ENCODE measurements at places on chromosomes 6 and 20.

DNA sequence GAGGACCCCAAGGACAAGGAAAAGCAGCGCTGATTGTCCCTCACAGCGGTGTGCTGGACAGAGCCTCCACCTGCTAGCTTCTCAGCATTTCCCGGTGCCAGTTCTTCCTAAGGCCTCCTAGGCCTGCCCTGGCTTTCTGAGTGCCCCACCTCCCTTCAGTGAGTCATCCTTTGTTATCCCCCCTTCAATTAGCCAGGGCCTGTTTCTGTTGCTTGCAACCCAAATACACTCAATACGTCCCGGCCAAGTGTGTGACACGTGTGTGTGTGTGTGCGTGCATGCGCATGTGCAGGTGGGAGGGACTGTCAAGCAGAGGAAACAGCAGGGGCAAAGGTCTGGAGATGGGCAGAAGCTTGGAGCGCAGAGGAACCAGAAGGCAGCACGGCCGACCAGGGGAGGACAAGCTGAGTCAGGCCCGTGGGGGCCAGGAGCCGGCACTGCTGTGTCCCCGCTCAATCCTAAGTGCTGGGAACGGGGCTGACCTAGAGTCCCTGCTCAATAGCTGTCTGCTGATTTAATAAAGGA is 159.8 kb downstream of the PREX1 start:
- DNase-seq: no peak
- H3K27ac ChIP-seq: no peak overlapping the region
- H3K4me3 ChIP-seq: no peak overlapping the region
- no peaks in the 10 kb centered on the region for H3K27me3 ChIP-seq
- H3K4me1 ChIP-seq: peaks cover 15% of the 10 kb centered on the region
- H3K36me3 ChIP-seq: peaks cover 11% of the 10 kb centered on the region

GRCh38 chr6:137297887-137298286 is 78.7 kb upstream of the IFNGR1 start:
- H3K36me3 ChIP-seq: no peaks in the 10 kb centered on the region
- H3K27me3 ChIP-seq: no peaks in the 10 kb centered on the region
- H3K4me3 ChIP-seq: no peak overlapping the region
- peak overlapping the region; percentile 8 for H3K27ac ChIP-seq

DNA sequence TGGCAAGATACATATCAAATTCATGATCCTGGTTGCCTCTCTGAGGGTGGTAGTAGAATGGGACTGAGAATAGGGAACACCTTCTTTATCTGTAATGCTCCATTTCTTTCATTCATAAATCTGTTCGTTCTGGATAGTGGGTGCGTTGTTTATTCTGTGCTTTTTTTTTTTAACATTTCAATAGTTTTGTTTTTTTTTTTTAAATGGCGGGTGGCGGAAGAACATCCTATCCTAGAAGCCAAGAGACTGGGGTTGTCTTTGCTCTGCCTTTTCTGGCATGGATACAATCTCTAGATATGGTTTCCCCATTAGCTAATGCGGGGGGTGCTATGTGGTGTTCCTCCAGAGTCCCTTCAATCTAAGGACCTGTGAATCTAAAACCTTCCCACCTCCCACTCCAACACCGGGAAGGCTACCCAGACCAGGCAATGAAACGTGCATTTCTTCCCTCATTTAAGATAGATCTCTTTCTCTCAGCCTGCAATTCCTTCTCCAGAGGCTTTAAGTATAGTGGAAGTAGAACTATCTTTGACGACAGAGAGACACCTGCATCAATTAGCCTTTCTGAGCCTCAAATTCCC is 883 bp upstream of the CCDC28A start:
- H3K4me1 ChIP-seq: no peaks in the 10 kb centered on the region
- no peak overlapping the region for H3K27ac ChIP-seq
- no peak for DNase-seq
- H3K27me3 ChIP-seq: no peaks in the 10 kb centered on the region

DNA sequence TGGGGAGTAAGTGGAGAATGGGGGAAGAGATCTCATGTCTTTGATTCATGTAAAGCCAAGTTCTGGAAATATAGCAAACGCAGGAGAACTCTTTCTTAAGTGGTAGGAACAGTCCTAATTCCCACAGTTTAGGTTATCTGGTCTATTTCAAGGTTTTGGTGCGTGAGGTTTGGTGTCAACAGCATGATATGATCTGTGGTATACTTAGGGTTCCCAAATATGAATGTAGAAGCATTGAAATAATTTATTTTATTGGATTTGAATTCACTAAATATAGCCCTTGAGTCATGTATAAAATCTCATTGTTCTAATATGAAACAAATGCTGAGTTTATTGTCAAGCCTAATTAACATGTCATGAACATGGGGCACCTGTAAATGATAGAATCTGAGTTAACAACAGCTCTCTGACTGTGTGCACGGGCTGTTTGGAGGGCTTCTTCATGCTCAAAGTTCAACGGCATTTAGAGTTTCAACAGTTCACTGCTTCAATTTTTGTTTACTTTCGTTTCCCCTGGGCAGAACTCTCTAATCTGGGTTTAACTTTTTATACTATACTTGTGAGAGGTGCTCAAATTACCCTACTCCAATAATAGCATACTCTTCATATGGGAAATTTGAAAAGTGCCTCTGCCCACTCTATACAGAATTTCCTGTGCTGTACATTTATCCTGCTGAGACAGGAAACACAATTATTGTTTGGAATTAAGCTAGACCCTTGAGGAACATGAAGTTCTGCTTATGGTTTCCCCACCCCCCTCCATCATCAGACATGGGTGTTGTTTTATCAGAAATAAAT is 236.3 kb upstream of the ZNF217 start:
- H3K27ac ChIP-seq: peak overlapping the region; percentile 99
- H3K4me1 ChIP-seq: peaks cover 12% of the 10 kb centered on the region
- peak overlapping the region; percentile 72 for H3K4me3 ChIP-seq
- peak; percentile 67 for DNase-seq
- H3K36me3 ChIP-seq: no peaks in the 10 kb centered on the region
- no peaks in the 10 kb centered on the region for H3K27me3 ChIP-seq

GRCh38 chr20:58889798-58890517 is 37.4 kb downstream of the GNAS start:
- peak overlapping the region; percentile 79 for H3K4me3 ChIP-seq
- no peaks in the 10 kb centered on the region for H3K27me3 ChIP-seq
- peaks cover 15% of the 10 kb centered on the region for H3K4me1 ChIP-seq
- no peak for DNase-seq
- no peaks in the 10 kb centered on the region for H3K36me3 ChIP-seq

DNA sequence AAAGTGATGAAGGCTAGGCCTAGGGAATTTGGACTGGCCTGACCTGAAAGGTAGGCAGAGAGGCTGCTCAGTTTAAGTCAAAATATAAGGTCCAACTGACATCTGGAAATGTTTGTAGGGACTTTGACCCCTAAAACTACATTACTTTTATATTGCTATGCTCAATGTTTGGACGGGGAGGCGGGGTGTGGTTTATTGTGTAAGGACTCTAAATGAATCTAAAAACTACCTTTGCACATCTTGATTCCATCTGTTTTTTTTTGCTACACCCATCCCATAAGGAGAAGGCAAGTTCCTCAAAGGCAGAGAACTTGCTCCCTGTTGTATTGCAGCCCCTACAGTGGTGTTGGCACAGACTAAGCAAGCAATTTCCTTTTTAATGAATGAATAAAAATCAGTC is 227.1 kb downstream of the HACE1 start:
- DNase-seq: no peak
- no peaks in the 10 kb centered on the region for H3K4me1 ChIP-seq

DNA sequence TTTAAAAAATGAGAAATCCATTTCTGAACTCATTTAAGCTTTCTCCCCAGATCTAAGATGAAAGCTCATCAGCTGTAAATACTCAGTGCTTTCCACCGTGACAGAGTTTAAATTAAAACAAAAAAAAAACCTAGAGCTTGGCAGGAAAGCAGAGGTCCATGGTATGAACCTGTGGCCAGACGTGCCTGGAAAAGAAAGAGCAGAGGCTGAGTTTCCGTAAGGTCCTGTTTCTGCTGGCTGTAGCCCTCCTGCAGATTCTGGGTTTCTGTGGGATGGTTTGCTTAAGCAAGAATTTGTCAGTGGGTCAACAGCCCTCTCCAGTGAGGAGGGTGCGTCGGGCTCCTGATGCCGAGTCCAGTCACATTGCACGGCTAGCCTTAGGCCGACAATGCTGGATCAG is 383.2 kb downstream of the SAMD5 start:
- H3K27ac ChIP-seq: no peak overlapping the region
- DNase-seq: no peak
- no peaks in the 10 kb centered on the region for H3K36me3 ChIP-seq
- H3K4me3 ChIP-seq: no peak overlapping the region
- no peaks in the 10 kb centered on the region for H3K27me3 ChIP-seq

DNA sequence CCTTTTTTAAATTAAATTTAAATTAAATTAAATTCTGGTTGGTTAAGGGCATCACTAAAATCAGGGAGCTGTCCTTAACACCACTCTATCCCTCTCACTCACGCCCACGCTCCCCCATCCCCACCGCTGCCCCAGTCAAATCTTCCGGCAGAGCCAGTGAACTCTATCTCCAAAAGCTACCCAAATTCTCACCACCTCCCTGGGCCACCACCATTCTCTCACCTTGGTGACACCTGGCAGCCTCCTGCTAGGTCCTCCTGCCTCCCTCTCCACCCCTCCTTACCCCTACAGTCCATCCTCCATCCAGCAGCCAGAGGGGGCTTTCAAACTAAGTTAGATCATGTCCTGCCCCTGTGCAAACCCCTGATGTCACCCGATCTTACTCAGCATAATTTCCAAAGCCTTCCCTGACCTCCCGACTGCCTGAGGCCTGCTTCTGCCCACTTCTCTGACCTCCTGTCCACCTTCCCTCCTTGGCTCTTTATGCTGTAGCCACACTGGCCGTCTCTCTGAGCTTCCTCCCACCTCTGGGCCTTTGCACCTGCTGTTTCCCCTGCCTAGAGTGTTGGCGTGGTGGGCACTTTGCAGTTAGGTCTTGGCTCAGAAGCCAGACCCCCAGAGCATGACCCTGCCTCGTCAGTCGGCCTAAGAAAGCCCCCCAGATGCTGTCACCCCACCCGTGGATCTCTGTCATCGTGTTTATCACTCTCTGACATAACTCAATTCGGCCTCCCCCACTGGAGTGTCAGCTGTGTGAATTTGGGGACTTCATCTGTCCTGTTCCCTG is 24.7 kb downstream of the PTGIS start:
- H3K4me1 ChIP-seq: no peaks in the 10 kb centered on the region
- H3K27me3 ChIP-seq: no peaks in the 10 kb centered on the region
- no peak for DNase-seq
- no peak overlapping the region for H3K27ac ChIP-seq
- peaks cover 66% of the 10 kb centered on the region for H3K36me3 ChIP-seq

- DNase-seq: no peak
- H3K36me3 ChIP-seq: no peaks in the 10 kb centered on the region
- H3K4me3 ChIP-seq: no peak overlapping the region
- H3K27ac ChIP-seq: no peak overlapping the region
Measured at GRCh38 chr6:122393351-122393896, 6.0 kb upstream of the HSF2 start.

DNA sequence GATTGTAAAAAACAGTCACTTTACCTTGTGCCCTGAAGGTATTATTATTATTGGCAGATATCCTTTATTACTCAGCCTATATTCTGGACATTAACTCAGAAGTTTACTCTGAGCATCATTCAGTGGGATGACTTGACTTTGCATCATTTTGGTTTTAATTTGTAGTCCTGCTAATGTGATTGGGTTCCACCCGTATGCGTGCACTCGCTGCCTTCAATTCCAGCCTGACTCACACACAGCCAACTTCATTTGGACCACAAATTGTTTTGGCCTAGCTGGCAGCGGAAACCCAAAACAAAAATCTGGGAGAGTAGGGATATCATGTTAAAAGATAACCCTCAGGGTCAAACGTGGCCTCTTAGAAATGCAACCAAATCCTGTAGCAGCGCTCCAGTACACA is 704.4 kb upstream of the SLC35B3 start:
- H3K27ac ChIP-seq: no peak overlapping the region
- no peaks in the 10 kb centered on the region for H3K4me1 ChIP-seq
- H3K27me3 ChIP-seq: no peaks in the 10 kb centered on the region
- H3K4me3 ChIP-seq: peak overlapping the region; percentile 59

DNA sequence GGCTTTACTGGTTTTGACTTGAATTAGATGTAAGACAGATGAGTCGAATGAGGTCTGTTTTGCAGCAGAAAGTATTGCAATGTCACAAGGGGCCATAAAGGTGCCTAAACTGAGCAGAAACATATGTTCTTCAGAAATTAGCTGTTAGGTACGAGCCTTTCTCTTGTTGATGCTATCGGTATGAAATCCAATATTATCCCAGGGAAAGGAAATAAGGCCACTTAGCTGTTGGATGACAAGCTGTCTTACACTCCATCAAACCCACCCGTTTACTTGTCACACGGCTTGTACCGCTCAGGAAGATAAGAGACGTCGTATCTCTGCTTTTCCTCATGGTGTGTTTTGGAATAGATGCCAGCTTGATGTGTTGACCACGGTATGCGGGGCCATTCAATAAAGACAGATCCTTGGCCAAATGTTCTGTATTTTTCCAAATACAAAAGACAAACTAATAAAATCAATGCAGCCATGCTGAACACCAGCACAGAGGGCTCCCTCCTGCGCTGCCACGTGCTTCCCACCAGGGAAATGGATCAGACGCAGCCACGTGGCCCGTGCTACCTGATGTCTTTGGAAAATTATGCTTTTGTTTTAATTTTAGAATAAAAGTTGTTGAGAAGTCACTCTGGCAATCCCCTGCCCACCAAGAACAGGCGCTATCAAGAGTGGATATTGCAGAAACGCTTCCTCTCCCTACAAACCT is 255.9 kb upstream of the SULF2 start:
- no peak for DNase-seq
- no peak overlapping the region for H3K4me3 ChIP-seq
- H3K4me1 ChIP-seq: no peaks in the 10 kb centered on the region
- no peak overlapping the region for H3K27ac ChIP-seq

GRCh38 chr6:13237318-13237717 is 91.0 kb downstream of the TBC1D7 start:
- no peaks in the 10 kb centered on the region for H3K4me1 ChIP-seq
- no peaks in the 10 kb centered on the region for H3K36me3 ChIP-seq
- H3K27ac ChIP-seq: no peak overlapping the region
- no peak overlapping the region for H3K4me3 ChIP-seq
- no peaks in the 10 kb centered on the region for H3K27me3 ChIP-seq
- no peak for DNase-seq

DNA sequence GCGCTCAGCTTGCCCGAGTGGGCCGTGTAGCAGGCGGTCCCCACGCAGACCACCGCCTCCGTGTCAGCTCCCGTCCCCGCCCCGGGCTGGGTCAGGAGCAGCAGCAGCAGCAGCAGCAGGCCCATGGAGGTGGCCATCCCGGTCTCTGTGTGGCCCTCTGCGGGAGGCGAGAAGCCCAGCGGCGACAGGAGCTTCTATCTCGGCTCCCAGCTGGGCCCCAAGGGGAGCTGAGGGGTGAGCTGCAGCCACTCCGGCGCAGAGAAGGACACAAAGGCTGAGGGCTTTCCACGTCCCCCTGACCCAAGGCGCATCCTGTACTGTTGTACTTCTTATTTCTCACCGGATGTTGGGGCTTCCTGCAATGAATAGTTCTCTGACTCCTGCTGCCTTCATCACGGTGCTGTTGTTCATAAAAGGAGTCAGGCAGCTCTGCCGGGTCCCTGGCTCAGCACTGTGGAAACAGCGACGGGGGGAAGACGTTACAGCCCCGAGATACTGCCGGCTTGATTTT is at the start of gene CD93:
Gene CD93 (minus strand): TSS at position 269 of the 511 bp plus-strand sequence. CDS start 132 bp downstream, at position 137.
- no peak within 1 kb of the TSS for H3K4me3 ChIP-seq
- no peak within 1 kb of the TSS for H3K27ac ChIP-seq
- peaks cover 8% of the 10 kb centered on the region for H3K27me3 ChIP-seq
- peaks cover 2% of the 10 kb centered on the region for H3K4me1 ChIP-seq

All from mesenchymal stem cell (in vitro differentiated cells and primary cell).